Karpas-422 (cell line): ENCODE measurements at places on chromosomes 11 and 22. TPM values are rescaled to one million over a fixed set of nuclear protein-coding genes. Genes with fewer than 3 reads are reported as not detected.

DNA sequence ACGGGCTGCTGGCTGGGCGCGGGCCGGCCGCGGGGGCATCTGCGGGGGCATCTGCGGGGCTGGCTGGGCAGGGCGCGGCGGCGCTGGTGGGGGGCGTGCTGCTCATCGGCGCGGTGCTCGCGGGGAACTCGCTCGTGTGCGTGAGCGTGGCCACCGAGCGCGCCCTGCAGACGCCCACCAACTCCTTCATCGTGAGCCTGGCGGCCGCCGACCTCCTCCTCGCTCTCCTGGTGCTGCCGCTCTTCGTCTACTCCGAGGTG, 194 bp downstream of the DRD4 start:
- no peak for DNase-seq

DNA sequence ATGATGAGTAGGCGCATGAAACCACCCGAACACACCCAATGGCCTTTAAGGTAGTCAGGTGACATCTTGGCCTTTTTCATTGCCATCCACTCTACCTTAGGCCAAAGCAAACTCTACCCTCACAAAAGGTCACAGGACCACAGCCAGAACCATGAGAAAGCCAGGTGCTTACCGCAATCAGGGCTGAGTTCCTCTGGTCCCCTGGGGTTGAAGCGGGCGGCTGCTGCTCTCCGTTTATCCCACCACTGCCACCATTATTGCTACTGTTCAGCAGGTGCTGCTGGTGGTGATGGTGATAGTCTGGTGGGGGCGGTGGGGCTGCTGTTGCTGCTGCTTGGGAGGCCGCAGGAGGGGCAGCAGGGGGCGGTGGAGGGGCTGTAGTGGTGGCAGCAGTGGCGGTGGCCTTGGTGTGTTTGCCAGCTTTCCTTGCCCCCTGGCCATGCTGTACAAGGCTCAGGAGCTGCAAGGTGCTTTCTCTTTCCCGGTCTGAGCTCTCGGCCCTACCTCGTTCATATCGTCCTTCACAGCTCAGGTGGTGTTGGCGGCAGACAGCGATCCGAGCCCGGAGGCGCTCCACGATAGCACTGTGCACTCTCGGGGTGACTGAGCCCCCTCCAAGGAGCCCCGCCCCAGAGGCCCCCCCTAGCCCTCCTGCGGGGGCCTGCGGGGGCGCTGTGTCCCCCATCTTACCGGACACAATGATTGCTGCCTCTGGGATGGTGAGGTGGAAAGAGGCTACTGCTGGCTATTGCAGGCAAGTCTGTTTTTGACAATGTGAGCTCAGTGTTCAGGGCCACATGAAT, 1.6 kb downstream of the MAML2 start:
- DNase-seq = peak; percentile 77

- no peak for DNase-seq
Observed at GRCh38 chr11:15720460-15720859, 605.7 kb downstream of the INSC start.

DNA sequence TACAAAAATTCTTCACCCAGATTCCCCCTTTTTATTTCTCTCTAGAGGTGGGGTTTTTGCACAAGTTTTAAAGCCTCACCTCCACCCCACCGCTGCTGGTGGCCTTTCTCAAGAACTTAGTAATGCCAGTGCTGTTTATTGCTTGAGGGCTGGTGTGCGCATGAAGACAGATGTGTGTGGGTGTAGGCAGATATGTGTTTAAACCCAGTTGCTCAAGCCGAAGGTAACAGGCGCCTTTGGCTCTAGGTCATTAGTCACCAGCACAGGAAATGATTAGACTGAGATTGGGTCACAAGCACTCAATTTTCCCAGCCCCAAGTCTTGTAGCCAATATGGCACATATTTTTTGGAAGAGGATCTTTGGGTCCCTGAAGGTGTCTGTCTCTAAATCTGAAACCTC, 2.7 kb upstream of the CLMP start:
- no peak for DNase-seq

- DNase-seq = no peak
Observed at GRCh38 chr11:15821451-15821850, 534.9 kb downstream of the SOX6 start.

The TMEM80 gene
- 25.4 and 32.8 TPM in 2 replicates for total RNA-seq

- no peak for DNase-seq
Observed at GRCh38 chr22:19244600-19245352, 46.7 kb downstream of the CLTCL1 start.
